ENCODE measurements at places on chromosomes 3 and 15.

- no peak for DNase-seq
Measured at GRCh38 chr15:70042553-70043214, 55.0 kb downstream of the TLE3 start.

DNA sequence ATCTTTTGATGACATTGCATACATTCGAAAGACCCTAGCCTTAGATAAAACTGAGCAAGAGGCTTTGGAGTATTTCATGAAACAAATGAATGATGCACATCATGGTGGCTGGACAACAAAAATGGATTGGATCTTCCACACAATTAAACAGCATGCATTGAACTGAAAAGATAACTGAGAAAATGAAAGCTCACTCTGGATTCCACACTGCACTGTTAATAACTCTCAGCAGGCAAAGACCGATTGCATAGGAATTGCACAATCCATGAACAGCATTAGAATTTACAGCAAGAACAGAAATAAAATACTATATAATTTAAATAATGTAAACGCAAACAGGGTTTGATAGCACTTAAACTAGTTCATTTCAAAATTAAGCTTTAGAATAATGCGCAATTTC is 16.7 kb downstream of the KCNMB3 start:
- no peak for DNase-seq

GRCh38 chr3:176734146-176734545 is 463.1 kb downstream of the TBL1XR1 start:
- DNase-seq, result no peak

- DNase-seq, result no peak
Measured at GRCh38 chr3:136239094-136239493, 11.0 kb upstream of the PCCB start.

DNA sequence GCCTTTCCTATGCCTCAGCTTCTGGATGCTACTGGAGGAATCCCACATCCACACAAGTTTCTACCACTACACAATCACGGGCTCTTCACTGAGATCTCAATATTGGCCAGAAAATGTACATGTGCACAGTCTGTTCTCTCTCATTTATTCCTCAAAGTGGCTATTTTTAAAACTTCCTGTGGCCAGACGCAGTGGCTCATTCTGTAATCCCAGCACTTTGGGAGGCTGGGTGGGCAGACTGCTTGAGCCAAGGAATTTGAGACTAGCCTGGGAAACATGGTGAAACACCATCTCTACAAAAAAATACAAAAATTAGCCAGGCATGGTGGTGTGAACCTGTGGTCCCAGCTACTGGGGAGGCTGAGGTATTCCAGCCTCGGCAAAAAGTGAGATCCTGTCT is 91.4 kb upstream of the PRTG start:
- no peak for DNase-seq

GRCh38 chr3:150770681-150771080 is 7.7 kb upstream of the SIAH2 start:
- no peak for DNase-seq

GRCh38 chr15:43134157-43134635 is 810 bp downstream of the TMEM62 start:
- DNase-seq, result no peak

DNA sequence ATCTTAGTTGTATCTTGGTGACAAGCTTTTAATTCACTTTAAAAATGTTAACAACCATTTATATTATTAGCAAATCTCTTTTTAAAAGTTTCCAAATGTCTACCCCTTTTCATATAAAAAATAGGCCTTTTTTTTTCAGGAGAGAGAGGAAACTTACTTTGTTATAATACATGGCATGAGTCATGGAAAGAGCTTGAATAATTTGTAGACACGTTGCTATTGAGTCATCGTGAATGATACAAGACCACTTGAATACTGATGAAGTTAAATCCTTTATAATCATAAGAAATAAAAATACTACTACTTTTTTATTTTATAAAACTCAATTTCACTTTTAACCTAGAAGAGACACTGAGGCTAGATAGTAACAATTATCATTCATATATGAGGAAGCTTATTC is 70.3 kb upstream of the BBX start:
- DNase-seq, result no peak

DNA sequence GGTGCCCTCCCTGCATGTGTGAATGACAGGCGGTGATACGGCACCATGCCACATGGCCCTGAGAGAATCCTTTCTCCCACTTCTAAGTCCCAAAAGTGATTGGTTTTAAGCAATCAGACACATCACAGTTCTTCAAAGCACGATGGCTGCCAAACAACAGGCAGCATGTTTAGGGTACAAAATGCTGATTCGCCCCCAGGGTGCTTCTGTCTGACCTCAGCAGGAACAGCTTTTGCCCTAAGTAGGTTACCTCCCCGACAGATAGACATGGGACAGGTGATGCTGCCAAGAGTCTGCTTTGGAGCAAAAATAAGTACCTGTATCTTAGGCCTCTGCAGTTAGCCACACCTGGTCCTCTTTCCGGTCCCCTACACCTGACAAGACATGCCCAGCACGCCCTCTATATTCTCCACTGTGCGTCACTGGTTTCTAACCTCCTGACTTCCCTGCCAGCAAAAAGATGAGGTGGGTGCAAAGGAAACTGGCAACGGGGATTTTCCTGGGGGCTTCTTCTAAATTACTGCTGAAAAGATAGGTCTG is 549.8 kb downstream of the FOXP1 start:
- no peak for DNase-seq

- DNase-seq, result no peak
Measured at GRCh38 chr3:98557324-98558010, 25.7 kb downstream of the GPR15 start.

DNA sequence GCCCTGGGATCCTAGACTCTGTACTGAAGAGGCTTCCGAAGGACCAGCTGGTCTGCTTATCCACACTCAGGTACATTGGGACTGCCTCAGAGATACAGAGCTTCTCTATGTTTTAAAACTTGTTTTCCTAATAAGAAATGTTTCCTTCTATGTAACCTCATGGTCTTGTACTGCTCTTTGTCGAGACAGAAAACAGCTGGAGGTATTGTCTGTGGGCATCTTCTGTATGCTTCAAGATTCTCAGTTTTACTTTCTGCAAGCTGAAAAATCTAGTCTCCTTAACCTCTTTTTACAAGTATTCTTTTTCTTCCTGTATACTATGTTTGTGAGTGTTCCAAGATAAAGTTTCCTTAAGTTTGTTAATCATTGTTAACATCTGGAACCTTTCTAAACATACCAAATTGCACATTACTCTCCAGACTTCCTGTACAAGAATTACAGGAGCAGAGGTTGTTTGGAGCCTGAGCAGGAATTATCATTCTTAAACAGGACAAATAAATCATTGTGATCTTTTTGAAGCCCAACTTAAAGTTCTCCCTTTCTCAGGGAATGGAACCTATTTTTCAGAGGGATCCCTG is 358.3 kb upstream of the CFAP20DC start:
- DNase-seq, result no peak

DNA sequence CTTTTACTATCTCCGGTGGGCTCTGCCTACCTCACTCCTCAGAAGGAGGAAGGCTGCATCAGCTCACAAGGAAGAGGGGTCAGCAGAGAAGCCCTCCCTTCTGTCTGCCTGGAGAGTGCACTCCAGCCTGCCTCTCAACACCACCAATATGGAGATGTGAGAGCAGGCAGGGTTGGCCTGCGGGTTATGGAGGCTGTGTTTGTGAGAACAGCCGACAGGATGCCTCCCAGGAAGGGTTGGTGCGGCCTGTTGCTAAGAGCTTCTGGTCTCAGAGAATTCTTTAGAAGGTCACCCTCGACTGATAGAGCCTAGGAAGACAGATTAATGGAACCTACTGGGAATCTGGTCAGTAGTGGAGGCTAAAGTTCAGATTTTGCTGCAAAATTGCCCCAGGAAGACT is 326.1 kb downstream of the NTRK3 start:
- DNase-seq, result no peak

DNA sequence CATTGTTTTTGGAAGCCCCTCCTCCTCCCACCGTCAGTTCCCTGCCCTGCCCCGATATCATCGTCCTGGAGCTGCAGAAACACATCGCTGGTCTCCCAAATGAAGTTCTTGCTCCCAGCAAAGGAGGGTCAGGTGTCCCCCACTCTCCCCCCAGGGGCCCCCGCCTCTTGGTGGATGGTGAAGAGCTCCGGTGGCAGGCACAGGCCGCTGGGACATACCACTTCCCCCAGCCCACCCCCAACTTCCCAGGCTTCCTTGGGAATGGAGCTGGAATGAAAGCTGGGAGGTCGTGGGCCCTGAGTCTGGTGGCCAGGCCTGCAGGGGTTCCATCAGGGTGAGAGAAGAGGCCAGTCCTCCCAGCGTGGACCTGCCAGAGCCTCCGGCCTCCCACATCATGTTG is 137.7 kb downstream of the CHSY1 start:
- DNase-seq, result no peak

- peak; percentile 76 for DNase-seq
Measured at GRCh38 chr3:58116161-58116955, 94.4 kb downstream of the DNASE1L3 start.

DNA sequence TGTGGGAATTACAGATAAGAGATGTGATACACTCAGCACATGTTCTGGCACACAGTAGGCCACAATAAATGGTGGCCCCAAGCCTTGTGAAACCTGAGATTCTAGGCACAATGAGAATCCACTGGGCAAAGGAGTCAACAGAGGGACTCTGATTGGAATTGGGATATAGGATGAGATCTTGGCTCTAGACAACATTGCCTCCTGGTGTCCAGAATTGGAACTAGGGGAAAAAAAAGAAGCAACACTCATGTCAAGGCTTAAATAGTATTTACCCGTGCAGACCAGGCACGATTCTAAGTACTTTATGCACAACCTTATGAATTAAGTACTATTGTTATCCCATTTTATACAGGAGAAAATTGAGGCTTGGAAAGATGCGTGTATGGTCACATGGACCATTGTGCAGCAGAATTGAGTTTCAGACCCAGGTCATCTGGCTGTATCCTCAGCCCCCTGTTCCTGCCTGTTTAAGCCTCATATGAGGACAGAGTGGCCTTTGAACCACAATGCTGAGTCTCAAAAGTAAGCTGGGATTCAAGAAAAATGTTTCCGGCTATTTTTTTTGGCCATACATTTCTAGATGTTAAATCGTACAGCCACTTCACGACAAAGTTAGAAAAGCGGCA is 124.8 kb downstream of the SV2B start:
- DNase-seq, result peak; percentile 13

GRCh38 chr3:109478614-109479013 is 141.3 kb upstream of the DPPA4 start:
- no peak for DNase-seq

DNA sequence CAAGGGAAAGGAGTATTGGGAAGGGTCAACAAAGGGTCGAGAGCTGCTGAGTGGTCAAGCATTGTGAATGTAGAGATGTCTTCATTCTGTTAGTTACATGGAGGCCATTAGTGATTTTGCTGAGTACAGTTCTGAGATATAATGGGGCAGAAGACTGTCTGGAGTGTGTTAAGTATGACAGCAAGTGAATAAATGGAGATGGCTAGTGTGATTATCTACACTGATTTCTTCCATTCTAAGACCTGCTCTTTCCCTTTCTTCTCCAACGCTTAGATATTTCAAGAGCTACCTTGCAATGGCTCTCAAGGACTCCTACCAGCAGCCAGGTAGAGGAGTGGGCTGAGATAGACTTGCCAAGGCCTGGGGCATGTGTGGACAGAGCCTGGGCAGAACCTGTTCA is 216.5 kb downstream of the MFSD1 start:
- DNase-seq, result no peak

GRCh38 chr3:117602058-117602644 is 892.6 kb downstream of the TUSC7 start:
- no peak for DNase-seq

GRCh38 chr15:85379403-85380131 is 836 bp upstream of the AKAP13 start:
- no peak for DNase-seq

DNA sequence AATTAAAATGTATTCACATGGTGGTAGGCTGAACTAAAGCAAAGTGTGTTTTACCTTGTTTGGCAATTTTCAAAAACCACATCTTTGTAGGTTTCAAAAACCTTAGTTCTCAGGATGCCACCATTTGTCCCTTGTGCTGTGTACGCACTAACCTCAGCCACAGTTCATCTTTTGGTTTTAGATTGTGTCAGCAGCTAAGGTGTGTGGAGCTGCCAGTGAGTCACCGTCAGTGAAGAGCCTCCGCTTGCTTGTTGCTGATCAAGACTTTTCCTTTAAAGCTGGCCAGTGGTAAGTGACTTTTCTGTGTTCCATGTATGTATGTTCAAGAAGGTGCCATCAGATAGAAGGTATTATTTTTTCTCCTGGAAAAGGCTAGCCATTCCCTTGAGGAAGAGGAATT is 21.1 kb downstream of the OXNAD1 start:
- DNase-seq, result peak; percentile 68

DNA sequence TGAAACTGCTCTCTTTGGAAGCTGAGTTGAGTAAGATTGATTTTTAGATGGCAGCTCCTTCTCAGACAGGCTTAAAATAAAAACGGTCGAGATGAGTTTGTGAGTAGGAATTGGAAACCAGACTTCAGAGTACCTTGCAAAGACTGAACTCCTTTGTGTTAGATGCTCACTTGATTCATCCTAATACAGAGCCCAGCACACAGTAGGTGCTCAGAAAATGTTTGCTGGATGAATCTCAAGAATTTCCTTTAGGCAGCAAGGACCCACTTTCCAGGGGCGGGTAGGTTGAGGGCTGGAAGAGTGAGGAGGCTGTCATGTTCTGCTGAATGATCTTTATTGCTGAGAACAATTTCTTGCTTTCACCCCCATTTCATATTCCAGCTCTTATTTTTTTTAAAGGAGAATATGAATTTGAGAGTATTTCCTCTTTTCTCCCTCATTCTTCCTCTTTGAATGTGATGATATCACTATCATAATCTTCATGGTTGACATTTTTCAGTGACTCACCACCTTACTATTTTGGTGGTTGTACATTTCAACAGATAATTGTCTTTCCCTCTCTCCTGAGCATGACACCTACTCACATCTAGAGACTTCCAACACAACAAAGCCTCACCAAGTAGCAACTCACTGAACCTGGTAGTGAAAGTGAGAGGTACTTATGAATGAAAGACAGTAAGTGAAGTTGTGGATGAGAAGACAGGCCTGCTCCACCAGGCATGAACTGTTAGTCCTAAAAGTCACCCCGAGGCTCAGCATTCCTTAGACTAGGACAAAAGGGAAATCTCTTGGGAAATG is 113.3 kb downstream of the PDCD6IP start:
- DNase-seq, result no peak

DNA sequence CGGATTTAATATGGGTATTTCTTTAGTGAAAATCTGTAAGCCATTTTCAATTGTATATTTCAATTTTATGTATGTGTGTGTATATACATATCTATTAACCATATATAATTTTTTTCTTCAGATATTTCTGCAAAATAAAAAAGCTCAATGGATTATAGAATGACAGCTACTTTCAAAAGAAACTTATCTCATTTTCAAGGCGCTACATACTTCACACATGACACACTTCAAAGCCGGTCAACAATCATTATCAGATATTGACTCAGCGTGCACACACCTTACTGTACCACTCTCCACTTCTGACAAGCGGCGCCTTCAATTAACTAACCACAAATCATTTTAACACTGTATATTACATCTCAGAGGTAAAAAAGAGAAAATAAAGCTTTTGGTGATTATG is 39.6 kb downstream of the ATP13A3 start:
- DNase-seq, result peak; percentile 12
